ENCODE measurements at places on chromosomes 3 and 15. TPM values are rescaled to one million over a fixed set of nuclear protein-coding genes. Genes with fewer than 3 reads are reported as not detected.

The MORC1 gene
- not detected for polyA plus RNA-seq

The TMCO5A gene
- not detected for polyA plus RNA-seq

The DNASE1L3 gene
- 0.86 TPM for polyA plus RNA-seq

DNA sequence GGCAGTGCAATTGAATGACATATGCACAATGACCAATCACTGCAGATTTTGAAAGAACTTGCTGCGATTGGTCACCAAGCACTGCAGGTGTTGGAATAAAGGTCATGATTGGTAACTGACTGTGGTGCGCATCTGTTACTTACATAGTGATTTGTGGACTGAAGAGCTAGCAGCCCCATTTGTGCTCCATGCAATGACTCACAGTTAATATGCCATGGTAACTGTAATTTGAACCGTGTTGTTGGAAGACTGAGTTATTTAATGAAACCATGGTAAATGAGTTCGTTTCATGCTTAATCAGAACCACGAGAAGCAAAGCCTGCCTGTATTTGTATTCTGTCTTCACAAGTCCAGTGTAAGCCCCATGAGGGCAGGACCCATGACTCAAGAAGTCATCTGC lies 220.5 kb downstream of the TJP1 start:
- no peak for DNase-seq

All from forelimb muscle (tissue), 1 donor.